ENCODE measurements at places on chromosomes 5 and 9. TPM values are rescaled to one million over a fixed set of nuclear protein-coding genes. Genes with fewer than 3 reads are reported as not detected.

ARL14EPL gene
- total RNA-seq = not detected

DIPK1B gene
- total RNA-seq = not detected

ANKHD1 gene
- 202 TPM for total RNA-seq

F2RL1 gene
- total RNA-seq = 1.7 TPM

LURAP1L gene
- not detected for total RNA-seq

TAF1L gene
- not detected for total RNA-seq

DNA sequence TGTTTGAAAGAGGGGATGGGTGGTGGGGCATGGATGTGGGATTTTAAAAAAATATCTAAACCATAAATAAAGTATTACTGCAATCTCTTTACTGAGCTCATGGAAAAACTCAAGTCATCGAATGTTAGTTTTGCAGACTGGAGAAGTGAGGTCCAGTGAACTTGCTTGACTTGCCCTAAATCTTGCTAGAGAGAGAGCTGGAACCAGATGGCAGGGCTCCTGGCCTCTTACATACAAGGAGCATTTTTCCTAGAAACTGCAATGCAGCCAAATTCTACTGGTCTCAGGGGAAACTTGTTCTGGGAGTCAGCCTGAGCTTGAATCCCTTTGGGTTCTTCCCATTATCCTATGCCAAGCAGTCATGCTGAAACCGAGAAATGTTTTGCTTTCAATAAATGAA is 2.9 kb upstream of the TGFBI start:
- DNase-seq = no peak

GRCh38 chr9:95721061-95721531 is 154.4 kb upstream of the ERCC6L2 start:
- DNase-seq = no peak

- DNase-seq = no peak
Observed at GRCh38 chr5:136799806-136800372, 434.5 kb upstream of the TRPC7 start.

DNA sequence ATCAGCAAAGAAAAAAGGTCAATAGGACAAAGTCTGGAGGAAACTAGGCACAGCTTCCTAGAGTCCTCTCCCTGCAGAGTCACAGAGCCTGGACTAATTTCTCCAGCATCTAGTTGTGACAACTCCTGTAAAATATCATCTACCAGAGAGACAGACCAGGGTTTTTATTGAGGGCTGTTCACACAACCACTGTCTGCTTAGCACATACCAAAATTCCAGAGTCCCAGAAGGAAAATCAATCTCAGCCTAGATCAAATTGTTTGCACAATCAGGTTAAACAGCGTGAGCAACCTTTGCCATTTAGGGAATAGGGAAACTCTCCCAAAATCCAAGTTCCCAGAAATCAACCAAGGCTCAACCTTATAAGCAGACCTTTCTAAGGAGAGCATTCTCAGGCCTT is 190.3 kb downstream of the SYK start:
- DNase-seq = no peak

- no peak for DNase-seq
Observed at GRCh38 chr5:90131383-90132133, 278.0 kb downstream of the CETN3 start.

GRCh38 chr5:177049285-177049684 is 26.8 kb downstream of the ZNF346 start:
- no peak for DNase-seq

GRCh38 chr5:75156585-75156984 is 80.1 kb downstream of the ANKRD31 start:
- DNase-seq = no peak

DNA sequence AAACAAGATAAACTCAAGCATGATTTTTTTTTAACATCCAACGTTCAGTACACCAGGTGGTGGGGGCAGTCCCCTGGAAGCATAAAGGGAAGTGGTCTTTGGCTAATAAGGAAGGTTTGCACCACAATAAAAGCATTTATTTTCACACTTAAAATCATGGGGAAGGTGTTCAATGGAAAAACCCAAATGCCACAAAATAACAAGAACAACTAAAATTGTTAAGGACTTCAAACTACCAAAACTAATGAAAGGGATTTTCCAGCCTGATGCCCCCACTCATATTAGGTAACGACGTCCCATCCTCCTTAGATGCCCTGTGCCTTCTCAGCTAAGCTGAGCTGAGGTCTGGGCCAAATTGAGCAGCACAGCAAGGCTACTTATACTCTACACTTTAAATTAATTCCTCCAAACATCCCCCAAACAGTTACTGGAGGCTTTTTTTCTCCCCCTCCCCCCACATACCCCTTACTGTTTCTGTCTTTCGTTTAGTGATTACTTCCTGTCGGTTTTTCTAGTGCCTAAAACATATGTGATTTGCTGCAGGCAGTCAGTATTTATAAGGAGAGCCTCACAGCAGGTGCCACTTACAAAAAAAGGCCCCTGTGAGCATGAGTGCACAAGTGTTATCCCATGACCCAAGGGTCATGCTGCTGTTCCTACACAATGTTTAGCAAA is 259.7 kb upstream of the ZNF608 start:
- no peak for DNase-seq

DNA sequence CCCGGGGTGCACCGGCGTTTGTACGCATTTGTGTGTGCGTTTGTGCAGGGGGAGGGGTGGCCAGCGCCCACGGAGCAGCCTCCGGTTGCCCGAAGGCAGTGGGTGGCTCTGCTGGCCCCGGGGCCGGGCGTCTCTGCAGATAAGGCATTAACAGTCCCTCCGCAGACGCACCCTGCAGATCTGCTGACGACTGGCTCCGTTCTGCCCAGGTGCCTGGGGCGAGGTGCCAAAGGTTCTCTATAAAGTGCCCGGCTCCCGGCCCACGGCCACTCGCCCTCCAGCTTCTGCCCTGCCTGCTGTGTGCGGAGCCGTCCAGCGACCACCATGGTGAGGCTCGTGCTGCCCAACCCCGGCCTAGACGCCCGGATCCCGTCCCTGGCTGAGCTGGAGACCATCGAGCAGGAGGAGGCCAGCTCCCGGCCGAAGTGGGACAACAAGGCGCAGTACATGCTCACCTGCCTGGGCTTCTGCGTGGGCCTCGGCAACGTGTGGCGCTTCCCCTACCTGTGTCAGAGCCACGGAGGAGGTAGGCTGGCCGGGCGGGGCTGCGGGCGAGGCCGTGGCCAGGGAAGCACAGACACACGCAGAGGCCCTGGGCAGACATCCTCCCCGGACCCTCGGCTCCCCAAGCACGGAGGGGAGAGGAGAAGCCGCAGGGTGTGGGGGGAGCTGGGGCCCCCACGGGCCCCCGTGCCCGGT is at the start of gene SLC6A19:
Gene SLC6A19 (plus strand): TSS at position 269 of the 699 bp plus-strand sequence. CDS start 56 bp downstream, at position 325.
- DNase-seq = no peak

DNA sequence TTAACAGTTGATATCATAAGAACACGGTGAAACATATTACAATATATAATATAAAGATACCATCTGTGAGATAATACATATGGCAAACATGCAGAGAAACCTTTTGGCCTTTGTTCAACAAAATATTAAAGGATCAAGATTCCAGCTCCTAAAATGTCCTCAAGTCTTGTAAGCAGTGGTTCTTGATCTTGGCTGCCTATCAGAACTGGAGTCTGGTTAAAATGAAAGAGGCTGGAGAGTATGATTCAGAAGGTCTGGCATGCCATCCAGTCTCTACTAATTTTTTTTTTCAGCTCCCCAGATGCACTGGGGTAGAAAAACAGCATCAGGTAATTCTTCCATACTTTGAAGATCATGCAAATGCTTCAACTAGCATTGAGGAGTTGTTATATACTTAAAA is 83.2 kb downstream of the TNC start:
- DNase-seq = no peak

DNA sequence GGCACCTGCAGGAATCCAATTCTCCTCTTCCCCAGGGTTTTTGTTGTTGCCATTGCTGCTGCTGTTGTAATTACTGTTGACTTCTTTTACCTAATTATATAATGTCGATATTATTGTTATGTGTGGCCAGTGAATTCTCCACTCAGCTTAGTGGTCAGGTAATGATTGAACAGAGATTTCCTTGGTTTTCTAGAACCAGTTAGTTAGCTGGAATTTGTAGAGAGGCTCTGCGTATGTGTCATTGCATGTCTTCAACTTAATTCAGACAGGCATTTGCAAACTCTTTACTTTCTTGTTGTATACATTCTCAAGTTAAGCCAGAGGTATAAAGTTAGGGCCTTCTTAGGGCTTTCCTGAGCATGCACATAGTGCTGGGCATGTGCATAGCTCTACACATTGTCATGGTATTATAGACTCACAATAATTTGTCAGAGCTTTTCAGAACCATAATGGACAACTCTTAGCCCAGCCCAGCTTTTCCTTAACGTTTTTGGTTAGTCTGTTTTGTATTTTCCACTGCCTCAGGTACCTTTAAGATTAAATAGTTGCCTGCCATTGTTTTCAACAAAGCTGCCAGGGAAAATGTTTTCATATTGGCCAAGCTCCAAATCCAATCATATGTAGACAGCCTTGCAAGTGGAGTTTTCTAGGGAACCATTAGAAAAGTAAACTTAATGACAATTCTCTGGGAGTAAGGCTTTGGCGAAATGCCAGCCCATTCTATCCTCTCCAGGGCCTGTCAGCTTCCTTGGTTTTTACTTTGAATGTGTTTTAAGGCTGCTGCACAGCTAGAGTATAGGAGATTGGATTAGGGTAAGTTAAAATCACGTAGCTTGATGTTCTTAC is 68.1 kb downstream of the UBE2R2 start:
- DNase-seq = no peak

GRCh38 chr9:92324889-92325268 is 271 bp downstream of the NOL8 start:
- no peak for DNase-seq

All from CD4-positive, alpha-beta T cell (primary cell).